Spleen (tissue), 13 donors: ENCODE measurements at places on chromosomes 2 and 18. TPM values are rescaled to one million over a fixed set of nuclear protein-coding genes. Genes with fewer than 3 reads are reported as not detected.

The CAVIN2 gene
- total RNA-seq = 66.5 TPM

The SERPINB2 gene
- total RNA-seq = not detected

GRCh38 chr2:223519471-223519870 lies 82.7 kb downstream of the SCG2 start:
- no peak overlapping the region for H3K27ac ChIP-seq
- H3K27me3 ChIP-seq = no peaks in the 10 kb centered on the region
- DNase-seq = no peak

DNA sequence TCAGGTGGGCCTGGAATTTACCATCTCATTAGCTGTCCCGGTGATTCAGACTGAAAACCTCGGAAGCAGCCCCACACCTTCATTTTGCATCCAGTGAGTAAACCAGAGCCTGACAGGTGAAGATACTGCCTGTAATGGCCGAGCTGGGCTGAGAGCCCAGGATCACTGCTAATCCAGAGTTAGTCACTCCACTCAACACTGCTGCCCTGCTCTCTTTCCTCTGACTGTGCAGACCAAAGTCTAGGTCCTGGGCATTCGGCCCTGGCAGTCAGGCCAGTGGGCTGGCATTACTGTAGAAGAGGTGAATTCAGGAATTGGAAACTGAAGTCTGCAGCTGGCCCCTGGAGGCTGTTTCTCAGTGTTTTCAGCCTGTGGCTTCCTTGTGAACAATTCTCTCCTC lies 44.3 kb downstream of the TMEM17 start:
- H3K36me3 ChIP-seq = no peaks in the 10 kb centered on the region
- peaks cover under 1% of the 10 kb centered on the region for H3K27me3 ChIP-seq
- H3K27ac ChIP-seq = no peak overlapping the region
- H3K4me1 ChIP-seq = peaks cover 7% of the 10 kb centered on the region
- no peak overlapping the region for H3K4me3 ChIP-seq

DNA sequence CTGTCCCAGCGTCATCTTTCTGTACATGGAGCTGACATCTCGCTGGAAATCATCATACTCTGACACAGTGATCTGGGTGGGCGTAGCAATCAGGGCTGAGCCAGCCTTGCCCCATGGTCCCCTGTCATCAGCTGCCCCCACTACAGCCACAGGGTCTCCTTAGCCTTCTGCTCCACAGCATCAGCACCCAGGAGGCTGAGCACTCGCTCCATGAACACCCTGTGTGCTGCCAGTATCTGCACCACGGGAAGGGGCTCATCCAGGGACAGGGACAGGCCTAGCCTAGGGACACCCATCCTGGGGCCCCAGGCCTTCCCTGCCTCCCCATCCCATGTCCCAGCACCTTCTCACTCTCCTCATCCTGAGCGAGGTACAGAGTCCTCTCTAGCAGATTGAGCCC lies 11.4 kb downstream of the ALPG start:
- H3K27me3 ChIP-seq = no peaks in the 10 kb centered on the region
- no peaks in the 10 kb centered on the region for H3K36me3 ChIP-seq
- H3K4me1 ChIP-seq = peaks cover 32% of the 10 kb centered on the region
- DNase-seq = peak; percentile 35

GRCh38 chr2:8558096-8558495 lies 123.8 kb upstream of the ID2 start:
- no peaks in the 10 kb centered on the region for H3K36me3 ChIP-seq
- no peak overlapping the region for H3K27ac ChIP-seq
- no peaks in the 10 kb centered on the region for H3K4me1 ChIP-seq

The OTOS gene
- total RNA-seq = not detected

- DNase-seq = no peak
- peaks cover 79% of the 10 kb centered on the region for H3K4me1 ChIP-seq
- no peak overlapping the region for H3K4me3 ChIP-seq
- no peaks in the 10 kb centered on the region for H3K36me3 ChIP-seq
- peak overlapping the region; percentile 95 for H3K27ac ChIP-seq
- no peaks in the 10 kb centered on the region for H3K27me3 ChIP-seq
Observed at GRCh38 chr2:38592951-38593350, 9.8 kb downstream of the HNRNPLL start.

DNA sequence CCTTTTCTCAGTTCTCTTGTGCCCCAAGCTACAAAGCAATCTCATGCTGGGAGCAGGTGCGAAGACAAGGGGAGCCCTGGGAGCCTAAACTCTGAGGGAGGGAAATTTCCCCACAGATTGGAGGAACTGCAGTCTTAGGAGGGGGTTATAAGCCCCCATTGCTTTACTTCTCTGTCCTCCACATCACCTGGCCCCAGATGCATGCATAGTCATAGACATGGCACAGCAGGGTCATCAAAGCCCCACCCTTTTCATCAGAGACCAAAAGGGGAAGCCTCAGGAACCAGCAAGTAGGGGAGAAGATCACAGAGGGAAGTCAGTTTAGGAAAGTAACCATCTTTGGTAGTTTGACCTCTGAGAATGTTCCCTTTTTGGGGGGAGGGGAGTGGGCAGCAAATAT lies 33.7 kb downstream of the LANCL1 start:
- H3K4me3 ChIP-seq = no peak overlapping the region
- no peak overlapping the region for H3K27ac ChIP-seq
- no peaks in the 10 kb centered on the region for H3K27me3 ChIP-seq
- no peaks in the 10 kb centered on the region for H3K36me3 ChIP-seq
- no peak for DNase-seq
- H3K4me1 ChIP-seq = no peaks in the 10 kb centered on the region

The ALK gene
- not detected for total RNA-seq

DNA sequence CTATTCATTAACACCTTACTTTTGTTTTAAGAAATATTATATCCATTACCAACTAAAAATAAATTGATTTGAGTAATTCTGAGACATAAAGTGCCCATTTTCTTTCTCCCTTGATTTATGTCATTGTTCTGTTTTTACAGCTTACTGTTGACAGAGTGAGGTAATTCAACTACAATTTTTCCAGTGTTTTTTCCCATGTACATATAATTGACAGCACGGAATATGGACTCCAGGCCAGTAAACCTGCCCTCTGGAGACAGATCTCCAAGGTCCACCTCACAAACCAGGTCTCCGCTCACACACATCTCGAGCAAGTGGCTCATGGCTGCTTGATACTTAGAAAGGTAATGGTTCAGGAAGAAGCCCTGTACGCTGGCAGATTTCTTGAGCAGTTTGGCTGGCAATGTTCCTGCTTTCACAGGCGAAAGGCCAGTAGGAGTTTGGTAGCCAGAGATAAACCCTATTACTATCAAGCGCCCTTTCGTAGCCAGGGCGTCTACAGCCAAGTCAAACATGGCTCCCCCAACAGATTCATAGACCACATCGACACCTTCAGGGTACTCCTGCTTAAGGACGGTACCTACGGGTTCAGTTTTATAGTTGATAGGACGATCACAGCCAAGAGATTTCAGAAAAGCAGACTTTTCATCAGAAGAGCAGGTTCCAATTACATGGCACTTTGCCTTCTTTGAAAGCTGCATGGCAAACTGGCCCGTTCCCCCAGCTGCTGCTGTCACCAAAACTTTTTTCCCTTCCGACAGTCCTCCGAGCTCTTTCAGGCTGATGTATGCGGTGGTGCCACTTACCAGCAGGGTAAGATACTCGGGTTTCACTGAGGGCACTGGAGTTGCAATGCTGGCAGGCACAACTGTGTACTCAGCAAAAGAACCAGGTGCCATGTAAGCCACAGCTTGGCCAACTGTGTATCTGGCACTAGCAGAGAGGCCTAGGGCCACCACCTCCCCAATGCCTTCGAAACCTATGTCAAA lies 7.4 kb downstream of the PTGR3 start:
- H3K4me3 ChIP-seq = no peak overlapping the region
- peaks cover 50% of the 10 kb centered on the region for H3K4me1 ChIP-seq
- no peak overlapping the region for H3K27ac ChIP-seq
- no peak for DNase-seq
- H3K36me3 ChIP-seq = peaks cover 8% of the 10 kb centered on the region

The VAMP8 gene
- total RNA-seq = 153 TPM

DNA sequence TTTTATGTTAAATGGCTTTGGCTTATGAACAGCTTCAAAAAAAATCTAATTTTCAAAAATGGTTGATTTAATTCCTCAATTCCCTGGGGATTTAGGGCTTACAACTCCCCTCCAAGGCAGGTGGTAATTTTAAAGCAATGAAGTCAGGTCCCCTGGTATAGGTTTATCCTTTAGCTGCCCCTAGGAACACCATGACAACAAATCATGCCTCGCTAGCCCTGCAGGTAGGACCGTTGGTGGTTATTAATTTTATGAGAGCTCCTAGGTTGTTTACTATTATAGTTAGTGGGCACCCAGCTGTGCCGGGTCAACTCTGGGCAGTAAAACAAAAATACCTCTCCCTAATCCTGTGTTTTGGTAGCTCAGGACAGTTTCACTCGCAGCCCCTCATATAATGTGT lies 26.2 kb upstream of the MBOAT2 start:
- peaks cover 47% of the 10 kb centered on the region for H3K27me3 ChIP-seq
- H3K4me1 ChIP-seq = no peaks in the 10 kb centered on the region
- no peak overlapping the region for H3K4me3 ChIP-seq
- no peak overlapping the region for H3K27ac ChIP-seq
- no peaks in the 10 kb centered on the region for H3K36me3 ChIP-seq

The ANKRD62 gene
- not detected for total RNA-seq

The ALPI gene
- total RNA-seq = not detected

- no peaks in the 10 kb centered on the region for H3K4me1 ChIP-seq
- no peak overlapping the region for H3K27ac ChIP-seq
- no peak overlapping the region for H3K4me3 ChIP-seq
- no peaks in the 10 kb centered on the region for H3K27me3 ChIP-seq
- no peak for DNase-seq
- H3K36me3 ChIP-seq = no peaks in the 10 kb centered on the region
Observed at GRCh38 chr2:204197336-204198005, 260.9 kb downstream of the ICOS start.

- no peak for DNase-seq
- no peak overlapping the region for H3K4me3 ChIP-seq
- H3K36me3 ChIP-seq = no peaks in the 10 kb centered on the region
- no peaks in the 10 kb centered on the region for H3K27me3 ChIP-seq
Observed at GRCh38 chr2:10520154-10520553, 72.0 kb upstream of the ODC1 start.

The AMER3 gene
- not detected for total RNA-seq

- H3K4me1 ChIP-seq = no peaks in the 10 kb centered on the region
- H3K27me3 ChIP-seq = no peaks in the 10 kb centered on the region
- no peak overlapping the region for H3K27ac ChIP-seq
- no peak for DNase-seq
- no peak overlapping the region for H3K4me3 ChIP-seq
Observed at GRCh38 chr2:154368153-154368552, 330.3 kb upstream of the KCNJ3 start.

DNA sequence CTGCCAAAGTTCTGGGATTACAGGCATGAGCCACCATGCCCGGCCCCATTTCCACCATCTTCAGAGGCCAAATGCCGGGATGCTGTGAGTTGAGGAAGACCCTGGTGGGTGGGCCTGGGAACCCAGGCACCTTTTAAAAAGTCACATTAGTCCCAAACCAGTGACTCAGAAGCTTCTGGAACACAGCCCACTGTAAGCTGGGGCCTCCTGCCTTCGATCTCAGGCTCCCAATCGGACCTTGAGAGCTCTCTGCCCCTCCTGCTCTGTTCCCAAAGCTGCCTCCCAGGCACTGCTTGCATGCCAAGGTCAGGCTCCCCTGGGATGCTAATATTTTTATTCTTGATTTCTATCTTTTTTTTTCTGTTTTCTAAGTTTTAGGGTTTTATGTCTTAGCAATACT lies 4.2 kb downstream of the ADCY3 start:
- peaks cover 15% of the 10 kb centered on the region for H3K4me1 ChIP-seq
- no peaks in the 10 kb centered on the region for H3K36me3 ChIP-seq
- DNase-seq = peak; percentile 29

- H3K27ac ChIP-seq = no peak overlapping the region
- H3K27me3 ChIP-seq = no peaks in the 10 kb centered on the region
- H3K4me3 ChIP-seq = no peak overlapping the region
Observed at GRCh38 chr2:229927817-229928321, 5.6 kb downstream of the FBXO36 start.

The ZEB2 gene
- total RNA-seq = 309 TPM

DNA sequence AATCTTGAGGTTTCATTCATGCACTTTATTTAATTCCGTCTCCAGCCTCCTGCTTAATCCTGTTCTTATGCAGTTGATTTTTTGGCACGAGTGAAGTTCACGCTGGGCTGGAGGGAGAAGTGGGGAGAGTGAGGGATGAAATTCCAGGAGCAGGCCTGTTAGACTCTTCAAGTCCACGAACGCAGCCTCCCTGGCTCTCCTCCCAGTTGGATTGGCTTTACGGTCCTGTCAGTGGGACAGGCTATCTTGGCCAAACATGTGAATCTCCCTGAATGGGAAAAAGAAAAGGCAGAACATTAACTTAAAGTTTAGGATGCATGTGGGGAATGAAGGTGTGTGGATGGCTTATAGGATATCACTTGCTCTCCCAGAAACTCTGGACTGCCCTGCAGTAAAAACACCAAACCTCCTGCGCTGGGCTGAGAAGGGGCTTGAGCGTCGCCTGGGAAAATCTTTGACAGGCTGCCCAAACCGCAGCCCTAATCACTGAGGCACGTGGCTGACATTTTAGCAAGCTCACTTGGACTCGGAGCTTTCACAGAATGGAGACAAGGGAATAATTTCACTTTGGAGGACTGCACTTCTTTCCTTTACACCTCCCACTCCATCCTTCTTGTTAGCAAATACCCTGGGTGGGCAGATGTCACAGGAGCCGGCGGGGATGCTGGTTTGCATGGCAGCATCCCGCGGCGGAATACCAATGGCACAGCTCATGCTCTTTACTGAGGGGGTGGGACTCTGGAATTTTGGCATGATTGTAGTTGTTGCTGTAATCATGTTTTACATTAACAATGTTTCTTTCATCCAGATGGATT lies 93.9 kb downstream of the ACKR3 start:
- no peak overlapping the region for H3K27ac ChIP-seq
- no peaks in the 10 kb centered on the region for H3K36me3 ChIP-seq
- no peak for DNase-seq
- H3K27me3 ChIP-seq = no peaks in the 10 kb centered on the region
- H3K4me3 ChIP-seq = no peak overlapping the region

DNA sequence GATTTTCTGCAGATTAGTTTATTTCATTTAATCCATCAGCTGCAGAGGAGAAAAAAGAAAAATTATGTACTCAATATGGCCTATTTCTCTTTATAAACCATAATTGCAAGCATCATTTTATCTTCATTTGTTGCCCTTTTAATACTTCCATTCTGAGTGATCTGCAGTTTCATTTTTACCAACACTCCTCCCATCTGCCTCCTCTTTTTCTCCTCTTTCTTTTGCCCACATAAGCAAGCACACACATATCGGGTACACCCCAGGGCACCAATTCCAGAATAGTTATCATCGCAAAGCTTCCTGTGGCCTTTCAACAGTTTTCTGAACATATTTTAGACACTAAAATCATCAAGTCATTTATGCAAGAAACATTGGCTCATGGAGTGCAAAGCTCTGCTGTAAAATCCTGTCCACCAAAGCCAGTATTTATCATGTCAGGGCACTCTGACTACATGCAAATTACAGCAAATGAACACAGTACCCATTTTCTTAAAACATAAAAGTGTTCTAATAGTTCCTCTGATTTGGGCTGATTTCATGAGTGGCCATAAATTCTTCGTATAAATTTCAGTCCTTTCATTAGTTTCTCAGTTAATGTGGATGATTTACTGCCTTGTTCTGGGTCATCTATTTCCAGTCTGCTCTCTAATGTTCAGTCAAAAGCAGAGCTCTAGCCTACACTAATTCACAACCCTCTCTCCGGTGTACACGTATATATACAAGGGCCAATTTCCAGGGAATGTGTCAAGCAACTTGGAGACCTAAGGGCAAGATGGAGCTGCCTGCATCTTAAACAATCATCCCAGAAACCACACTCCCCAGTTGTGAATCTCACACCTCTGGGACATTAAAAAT lies 281.3 kb downstream of the STK39 start:
- no peaks in the 10 kb centered on the region for H3K4me1 ChIP-seq
- no peak overlapping the region for H3K27ac ChIP-seq
- H3K36me3 ChIP-seq = no peaks in the 10 kb centered on the region
- no peak overlapping the region for H3K4me3 ChIP-seq
- H3K27me3 ChIP-seq = no peaks in the 10 kb centered on the region
